GOT3 (cell line): ENCODE measurements at places on chromosomes 1 and 21.

DNA sequence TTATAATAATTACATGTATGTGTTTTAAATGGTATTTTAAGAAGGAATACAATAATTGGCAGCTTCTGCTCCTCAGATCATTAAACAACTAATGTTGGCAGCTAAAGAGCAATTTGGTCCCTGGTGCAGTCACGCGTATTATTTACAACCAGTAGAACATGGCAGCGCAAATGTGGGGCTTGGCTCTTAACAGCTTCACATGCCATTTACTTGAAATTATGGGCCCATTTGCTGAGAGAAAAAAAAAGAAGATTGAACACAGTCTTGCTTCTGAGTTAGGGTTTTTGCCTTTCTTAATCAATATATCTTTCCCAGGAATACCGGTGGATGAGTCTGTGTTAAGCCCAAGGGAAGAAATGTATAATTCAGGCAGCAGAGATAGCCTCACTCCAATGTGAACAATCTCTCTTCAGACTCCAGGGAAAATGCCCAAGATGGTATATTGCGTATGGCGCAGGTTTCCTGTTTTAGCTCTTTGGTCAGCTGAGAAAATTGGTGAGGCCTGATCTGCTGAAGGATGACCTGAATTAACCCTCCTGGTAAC, 174.5 kb downstream of the DISC1 start:
- DNase-seq, result no peak

DNA sequence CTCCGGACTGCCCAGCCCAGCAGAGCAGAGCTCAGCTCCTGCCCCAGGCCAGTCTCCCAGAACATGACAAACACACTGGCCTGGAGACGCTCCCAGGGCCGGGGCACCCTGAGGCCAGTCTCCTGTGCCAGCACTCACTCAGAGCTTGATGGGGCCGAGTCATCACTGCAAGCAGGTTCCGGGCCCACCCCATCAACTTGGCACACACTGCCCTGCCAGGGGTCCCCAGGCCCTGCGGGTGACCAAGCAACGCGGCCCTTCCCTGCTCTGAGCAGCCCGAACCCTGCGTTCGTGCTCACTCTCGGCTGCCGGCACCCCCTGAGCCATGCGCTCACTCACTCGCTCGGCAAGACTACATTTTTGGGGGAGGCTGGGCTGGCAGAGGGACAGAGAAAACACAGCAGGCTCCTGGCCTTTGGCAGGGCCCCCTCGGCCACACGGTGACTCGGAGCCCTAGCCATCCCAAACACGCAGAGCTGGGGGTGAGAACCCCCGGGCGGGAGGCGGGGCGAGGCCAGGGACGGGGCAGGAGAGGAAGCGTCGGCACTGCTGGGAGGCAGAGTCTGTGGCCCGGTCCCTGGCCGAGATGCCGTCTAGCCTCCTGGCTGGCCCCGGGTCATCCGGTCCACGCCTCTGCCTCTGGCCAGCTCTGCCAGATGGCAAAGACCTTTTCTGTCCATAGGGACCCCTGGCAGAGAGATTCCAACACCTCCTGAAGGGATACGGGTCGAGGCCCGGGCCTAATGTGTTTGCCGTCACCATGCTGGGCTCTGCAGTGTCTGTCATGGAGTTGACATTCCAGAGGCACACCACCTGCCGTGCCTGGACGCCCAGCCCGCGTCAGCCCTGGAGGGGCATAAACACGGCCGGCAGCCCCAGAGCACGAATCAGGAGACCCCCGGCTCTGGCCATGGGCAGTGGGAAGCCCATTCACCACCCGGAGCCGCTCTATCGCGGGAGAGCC, 68.0 kb downstream of the MEGF6 start:
- DNase-seq, result peak; percentile 74

DNA sequence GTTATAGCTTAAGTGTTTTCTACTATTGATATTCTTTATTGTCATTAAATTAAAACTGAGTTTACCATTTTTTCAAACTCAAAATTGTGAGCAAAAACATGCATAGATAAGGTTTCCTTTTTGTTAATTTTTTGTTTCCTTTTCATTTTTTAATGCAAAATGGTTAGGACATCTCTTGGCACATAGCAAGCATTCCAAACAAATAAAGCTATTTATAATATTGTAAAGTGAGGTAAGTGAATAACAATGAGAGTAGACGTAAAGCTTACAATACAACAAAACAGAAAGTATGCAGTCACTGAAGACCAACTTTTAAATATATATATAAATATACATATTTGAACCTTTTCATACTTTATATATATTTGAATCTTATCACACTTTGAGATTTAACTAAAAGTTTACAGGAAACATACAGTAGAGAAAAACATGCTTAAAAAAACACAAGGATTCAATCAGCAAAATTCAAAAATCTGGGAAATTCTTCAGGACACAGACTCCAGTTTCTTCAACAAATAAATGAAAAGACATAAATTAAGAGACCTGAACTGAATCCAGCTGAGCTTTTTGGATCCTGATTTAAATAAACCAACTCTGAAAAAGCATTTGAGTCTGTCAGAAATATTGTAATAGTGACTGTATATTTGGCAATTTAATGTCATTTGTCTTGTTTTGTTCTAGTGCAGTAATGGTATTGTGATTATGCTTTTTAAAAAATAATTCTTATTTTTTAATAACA, 67.5 kb upstream of the SAMSN1 start:
- no peak for DNase-seq

GRCh38 chr21:29318354-29318753, 19.6 kb downstream of the BACH1 start:
- DNase-seq, result no peak

- DNase-seq, result no peak
Measured at GRCh38 chr1:3419415-3420204, 34.9 kb upstream of the ARHGEF16 start.

DNA sequence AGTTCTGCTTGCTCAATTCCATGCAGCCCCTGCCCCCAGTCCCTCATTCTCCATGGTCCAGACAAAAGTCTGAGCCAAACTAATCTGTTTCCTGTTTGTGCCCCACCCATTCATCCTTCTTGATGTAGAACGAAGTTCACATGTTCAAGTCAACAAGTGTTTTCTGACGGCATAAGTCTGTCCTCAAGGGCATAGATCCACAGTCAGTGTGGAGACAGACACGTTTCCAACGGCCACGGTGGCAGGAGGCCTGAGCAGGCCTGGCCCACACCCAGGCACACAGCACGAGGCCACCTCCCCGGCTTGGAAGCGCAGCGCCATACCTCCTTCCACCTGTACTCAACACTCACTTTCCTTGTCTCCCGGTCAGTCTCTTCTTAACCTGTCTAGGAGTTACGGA, 16.1 kb downstream of the ADORA1 start:
- no peak for DNase-seq

DNA sequence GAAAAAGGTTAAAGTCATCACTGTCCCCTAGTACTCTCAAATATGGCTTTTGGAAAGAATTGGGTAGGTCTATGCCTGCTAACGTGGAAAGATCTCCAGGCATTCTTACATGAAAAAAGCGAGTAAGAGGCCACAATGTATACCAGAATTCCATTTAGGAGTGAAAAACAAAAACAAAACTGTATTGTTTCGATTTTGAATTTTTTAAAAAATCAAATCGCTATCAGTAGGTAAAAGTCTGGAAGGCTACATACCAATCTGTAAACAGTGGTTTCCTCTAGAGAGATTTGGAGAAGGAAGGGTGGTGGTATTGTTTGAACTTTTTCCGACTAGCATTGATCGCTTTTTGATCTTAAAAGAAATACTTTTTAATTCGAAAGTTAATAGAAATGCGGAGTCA, 55.9 kb downstream of the RRAGC start:
- no peak for DNase-seq

- DNase-seq, result no peak
Measured at GRCh38 chr1:64624218-64624713, 120.6 kb upstream of the RAVER2 start.

GRCh38 chr1:93219443-93219842, 38.9 kb downstream of the CCDC18 start:
- no peak for DNase-seq

GRCh38 chr1:104856091-104856490, 1106.4 kb downstream of the AMY1C start:
- DNase-seq, result no peak

- no peak for DNase-seq
Measured at GRCh38 chr1:30822966-30823581, 65.5 kb upstream of the LAPTM5 start.

GRCh38 chr1:205066141-205066818, 18.0 kb downstream of the TMEM81 start:
- no peak for DNase-seq
